Effector memory CD4-positive, alpha-beta T cell (primary cell): ENCODE measurements at places on chromosomes 6 and 20.

- no peak for DNase-seq
- no peaks in the 10 kb centered on the region for H3K36me3 ChIP-seq
- no peaks in the 10 kb centered on the region for H3K27me3 ChIP-seq
- H3K4me1 ChIP-seq, result no peaks in the 10 kb centered on the region
These were observed 53.1 kb downstream of the RBM24 start for GRCh38 chr6:17334265-17334664.

DNA sequence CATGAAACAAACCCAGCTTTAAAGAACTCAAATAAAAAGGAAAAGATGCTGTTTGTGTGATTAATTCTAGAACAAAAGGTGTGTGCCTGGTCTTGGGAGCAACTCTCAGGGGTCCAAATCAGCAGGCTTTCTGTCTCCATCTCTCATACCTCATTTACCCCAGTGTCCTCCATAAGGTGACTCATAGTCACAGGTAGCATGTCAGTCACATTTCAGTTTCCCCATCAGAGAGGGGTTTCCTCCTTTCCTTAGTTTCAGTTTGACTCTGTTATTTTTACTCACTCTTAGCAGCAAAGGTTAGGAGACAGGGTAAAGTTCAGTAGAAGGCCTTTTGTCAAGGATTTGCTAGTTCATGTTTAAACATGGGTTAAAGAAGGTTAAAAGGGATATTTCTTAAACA lies 46.2 kb downstream of the OGFRL1 start:
- H3K36me3 ChIP-seq, result no peaks in the 10 kb centered on the region
- H3K27ac ChIP-seq, result no peak overlapping the region
- DNase-seq, result no peak
- no peaks in the 10 kb centered on the region for H3K27me3 ChIP-seq
- H3K4me1 ChIP-seq, result no peaks in the 10 kb centered on the region
- no peak overlapping the region for H3K4me3 ChIP-seq

DNA sequence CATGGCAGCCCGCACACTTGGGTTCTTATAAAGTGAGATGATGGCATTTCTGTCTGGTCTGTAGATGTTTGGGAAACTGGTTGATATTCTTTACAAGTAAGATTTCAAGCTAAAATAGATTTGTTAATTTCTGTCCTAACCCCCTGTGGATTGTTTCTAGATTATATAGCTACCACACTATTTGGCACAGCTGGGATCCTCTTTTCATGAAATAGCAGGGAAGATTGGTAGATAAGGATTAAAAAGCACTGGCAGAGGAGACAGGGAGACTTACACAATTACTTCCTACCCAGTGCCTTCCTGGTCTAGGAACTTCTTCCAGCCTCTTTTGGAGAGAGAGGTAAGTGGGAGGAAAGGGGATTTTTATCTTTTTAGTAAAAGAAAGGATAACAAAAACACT lies 13.2 kb upstream of the ATXN1 start:
- H3K27ac ChIP-seq, result no peak overlapping the region
- H3K4me3 ChIP-seq, result no peak overlapping the region
- peaks cover 10% of the 10 kb centered on the region for H3K4me1 ChIP-seq
- no peaks in the 10 kb centered on the region for H3K27me3 ChIP-seq
- no peaks in the 10 kb centered on the region for H3K36me3 ChIP-seq

- no peak overlapping the region for H3K4me3 ChIP-seq
- no peaks in the 10 kb centered on the region for H3K27me3 ChIP-seq
- DNase-seq, result no peak
- H3K36me3 ChIP-seq, result no peaks in the 10 kb centered on the region
- no peaks in the 10 kb centered on the region for H3K4me1 ChIP-seq
These were observed 146.6 kb upstream of the AKIRIN2 start for GRCh38 chr6:87848616-87849015.

- DNase-seq, result no peak
- H3K27ac ChIP-seq, result no peak overlapping the region
- no peaks in the 10 kb centered on the region for H3K4me1 ChIP-seq
- H3K4me3 ChIP-seq, result no peak overlapping the region
- H3K27me3 ChIP-seq, result no peaks in the 10 kb centered on the region
- no peaks in the 10 kb centered on the region for H3K36me3 ChIP-seq
These were observed 16.6 kb downstream of the ADTRP start for GRCh38 chr6:11761744-11762620.

DNA sequence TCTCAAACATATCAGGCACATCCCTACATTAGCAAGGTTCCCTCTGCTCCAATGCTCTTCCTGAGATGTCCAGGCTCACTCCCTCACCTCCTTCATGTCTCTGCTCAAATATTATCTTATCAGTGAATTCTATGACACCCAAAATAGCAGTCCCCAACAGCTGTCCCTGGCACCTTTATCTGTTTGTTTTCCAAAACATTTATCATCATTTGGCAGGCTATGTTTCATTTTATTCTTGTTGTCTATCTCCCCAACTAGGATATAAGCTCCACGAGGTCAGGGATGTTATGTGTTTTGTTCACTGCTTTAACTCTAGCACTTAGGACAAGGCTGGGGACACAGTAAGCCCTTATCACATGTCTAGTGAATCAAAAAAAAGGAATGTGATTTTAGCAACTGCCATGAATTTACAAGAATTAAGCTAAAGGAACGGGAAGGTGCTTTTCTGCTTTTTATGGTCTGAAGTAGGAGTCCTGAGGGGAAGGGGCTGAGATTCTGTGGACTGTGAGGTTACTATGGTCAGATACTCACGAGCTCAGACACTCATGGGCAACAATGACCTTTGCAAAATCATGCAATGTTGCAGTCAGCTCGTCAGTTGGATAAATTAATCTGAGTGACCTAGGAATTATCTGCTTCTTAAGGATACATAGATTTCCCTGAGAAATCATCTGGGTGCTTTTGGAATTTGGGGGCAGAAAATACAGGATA lies 1.9 kb upstream of the IL22RA2 start:
- no peak for DNase-seq
- no peak overlapping the region for H3K4me3 ChIP-seq
- no peaks in the 10 kb centered on the region for H3K27me3 ChIP-seq

DNA sequence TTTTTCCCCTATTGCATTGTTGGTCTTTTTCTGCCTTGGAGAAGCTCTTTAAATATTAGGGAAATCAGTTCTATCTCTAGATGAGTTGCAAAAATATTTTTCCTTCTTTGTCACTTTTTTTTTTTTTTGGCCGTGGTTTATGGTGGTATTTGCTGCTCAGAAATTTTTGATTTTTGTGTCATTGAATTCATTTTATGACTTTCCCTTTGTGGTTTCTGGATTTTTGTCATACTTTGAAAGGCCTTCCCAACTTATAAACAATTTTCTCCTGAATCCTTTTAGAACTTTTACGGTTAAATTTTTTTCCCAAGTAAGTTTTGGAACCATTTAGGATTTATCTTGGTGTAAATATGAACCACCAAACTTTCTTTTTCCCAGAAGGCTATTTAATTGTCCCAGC lies 145.6 kb downstream of the GJA10 start:
- no peaks in the 10 kb centered on the region for H3K4me1 ChIP-seq
- H3K36me3 ChIP-seq, result no peaks in the 10 kb centered on the region
- no peak for DNase-seq
- H3K27me3 ChIP-seq, result no peaks in the 10 kb centered on the region
- H3K4me3 ChIP-seq, result no peak overlapping the region

DNA sequence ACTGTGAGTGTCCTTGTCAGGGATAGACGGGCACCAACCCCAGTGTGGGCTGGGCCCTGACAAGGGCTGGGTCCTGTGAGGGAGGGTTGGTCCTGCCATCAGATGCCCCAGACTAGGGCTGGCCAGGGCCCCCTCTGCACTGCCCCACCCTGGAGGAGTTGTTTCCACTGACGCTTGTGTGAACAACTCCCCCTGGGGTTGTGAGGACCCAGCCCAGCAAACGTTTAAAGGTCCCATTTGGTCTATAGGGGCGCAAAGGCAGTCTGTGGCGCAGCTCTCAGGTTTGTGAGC lies 104.1 kb downstream of the BMP7 start:
- no peaks in the 10 kb centered on the region for H3K36me3 ChIP-seq
- no peaks in the 10 kb centered on the region for H3K4me1 ChIP-seq
- H3K27me3 ChIP-seq, result no peaks in the 10 kb centered on the region
- DNase-seq, result no peak
- no peak overlapping the region for H3K4me3 ChIP-seq

DNA sequence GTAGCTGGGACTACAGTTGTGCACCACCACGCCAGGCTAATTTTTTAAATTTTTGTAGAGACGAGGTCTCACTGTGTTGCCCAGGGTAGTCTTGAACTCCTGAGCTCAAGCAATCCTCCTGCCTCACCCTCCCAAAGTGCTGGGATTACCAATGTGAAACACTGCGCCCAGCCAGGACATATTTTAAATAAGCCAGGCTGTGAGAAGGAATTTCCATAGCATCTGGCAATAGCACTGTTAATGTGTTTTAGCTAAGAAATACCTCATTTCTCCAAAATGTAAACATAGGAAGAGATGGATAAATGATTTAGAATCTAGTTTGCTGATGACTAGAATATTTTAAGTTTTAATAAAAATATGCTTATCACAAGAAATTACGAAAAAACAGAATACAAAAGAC lies 27.0 kb upstream of the SLA2 start:
- H3K36me3 ChIP-seq, result no peaks in the 10 kb centered on the region
- no peak for DNase-seq
- no peak overlapping the region for H3K27ac ChIP-seq
- no peak overlapping the region for H3K4me3 ChIP-seq
- H3K4me1 ChIP-seq, result no peaks in the 10 kb centered on the region

DNA sequence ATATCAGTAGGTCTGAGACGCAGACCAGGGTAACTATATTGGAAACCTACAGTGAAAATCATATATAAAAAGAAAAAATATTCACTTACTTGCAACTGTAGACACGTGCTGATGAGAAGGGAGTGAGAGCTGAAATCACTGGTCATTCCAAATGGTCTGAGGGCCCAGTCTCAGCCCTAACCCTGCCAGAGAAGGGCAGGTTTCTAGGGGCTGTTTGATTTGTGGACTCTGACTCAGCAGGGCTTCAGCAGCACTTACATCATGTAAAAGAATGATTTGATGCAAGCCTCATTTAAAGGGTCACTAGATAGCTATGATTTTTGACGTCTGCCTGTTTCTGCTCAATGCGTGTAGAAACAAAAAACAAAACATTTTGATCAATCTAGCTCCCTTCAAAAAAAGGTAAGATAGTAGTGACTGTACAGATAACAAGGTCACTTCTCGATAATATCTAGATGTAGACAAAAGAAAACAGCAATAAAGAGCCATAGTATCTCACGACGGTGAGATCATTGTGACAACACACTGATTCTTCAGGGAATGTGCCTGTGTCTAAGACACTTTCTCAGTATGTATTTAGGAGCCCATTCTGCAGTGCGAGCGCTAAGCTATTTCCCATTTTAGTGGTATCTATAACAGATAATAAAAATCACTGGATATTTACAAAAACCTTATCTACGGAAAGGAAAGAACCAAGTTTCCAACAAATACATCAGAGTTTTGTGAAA lies 307.2 kb downstream of the HIVEP2 start:
- H3K27me3 ChIP-seq, result no peaks in the 10 kb centered on the region
- H3K27ac ChIP-seq, result no peak overlapping the region
- H3K4me3 ChIP-seq, result no peak overlapping the region
- DNase-seq, result no peak
- no peaks in the 10 kb centered on the region for H3K36me3 ChIP-seq
- H3K4me1 ChIP-seq, result no peaks in the 10 kb centered on the region

- DNase-seq, result no peak
- H3K27me3 ChIP-seq, result no peaks in the 10 kb centered on the region
- no peak overlapping the region for H3K27ac ChIP-seq
- H3K4me1 ChIP-seq, result no peaks in the 10 kb centered on the region
These were observed 135.7 kb upstream of the SHLD1 start for GRCh38 chr20:5614506-5614905.

DNA sequence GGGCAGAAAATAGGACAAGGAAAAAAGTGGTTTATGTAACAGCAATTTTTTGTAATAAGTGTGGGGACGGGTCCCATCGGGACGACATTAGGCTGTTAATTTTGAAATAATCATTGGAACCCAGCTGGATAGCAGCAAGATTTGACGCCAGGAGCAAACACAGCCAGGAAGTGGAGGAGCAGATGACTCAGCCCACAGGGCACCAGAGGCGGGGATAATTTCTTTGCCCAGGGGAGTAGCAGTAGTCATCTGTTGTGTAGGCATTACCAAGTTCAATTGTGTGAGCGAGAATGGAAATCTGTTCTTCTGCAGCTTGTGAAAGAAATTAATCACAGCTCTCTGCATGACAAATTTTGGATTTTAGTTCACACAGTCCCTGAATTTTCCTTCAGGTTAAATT lies 22.6 kb upstream of the RIN2 start:
- DNase-seq, result no peak
- no peaks in the 10 kb centered on the region for H3K36me3 ChIP-seq
- H3K27me3 ChIP-seq, result no peaks in the 10 kb centered on the region
- no peak overlapping the region for H3K4me3 ChIP-seq
- no peaks in the 10 kb centered on the region for H3K4me1 ChIP-seq

DNA sequence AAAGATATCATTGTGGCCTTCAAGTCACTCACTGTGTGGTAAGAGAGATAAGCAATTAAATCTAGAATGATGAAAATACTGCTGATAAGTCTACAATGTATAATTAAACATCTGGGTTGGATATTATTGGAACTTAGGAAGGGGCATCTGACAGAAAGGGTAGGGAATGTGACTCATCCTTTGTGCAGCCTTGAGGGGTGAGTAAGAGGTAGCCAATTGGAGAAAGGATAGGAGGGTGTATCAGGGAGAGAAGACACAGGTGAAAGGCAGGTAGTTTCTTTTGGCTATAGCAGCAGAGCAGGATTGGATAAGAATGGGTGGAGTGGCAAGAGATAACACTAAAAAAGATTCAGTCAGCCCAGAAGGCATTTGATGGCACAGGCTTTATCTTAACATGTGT lies 182.0 kb downstream of the COL21A1 start:
- H3K36me3 ChIP-seq, result no peaks in the 10 kb centered on the region
- H3K27me3 ChIP-seq, result no peaks in the 10 kb centered on the region
- H3K27ac ChIP-seq, result no peak overlapping the region
- no peak for DNase-seq

DNA sequence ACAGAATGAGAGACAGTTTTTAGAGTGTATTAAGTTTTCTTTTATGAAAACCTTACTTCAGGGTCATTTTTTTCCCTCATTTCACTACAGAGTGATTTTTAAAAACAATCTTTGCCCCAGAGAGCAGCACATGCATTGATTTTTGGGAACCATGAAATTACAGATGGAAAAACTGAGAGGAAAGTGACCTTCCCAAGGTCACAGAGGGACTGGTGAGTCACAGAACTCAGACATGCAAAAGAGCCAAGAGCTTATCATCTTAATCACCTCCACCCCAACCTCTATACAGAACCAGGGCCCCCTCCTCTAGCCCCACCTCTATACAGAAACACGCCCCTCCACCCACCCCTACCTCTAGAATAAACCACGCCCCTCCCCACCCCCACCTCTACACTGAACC lies 10.7 kb downstream of the PXMP4 start:
- DNase-seq, result no peak
- no peaks in the 10 kb centered on the region for H3K27me3 ChIP-seq
- no peaks in the 10 kb centered on the region for H3K4me1 ChIP-seq
- H3K36me3 ChIP-seq, result peaks cover 33% of the 10 kb centered on the region

GRCh38 chr6:150919938-150920337 lies 54.4 kb downstream of the MTHFD1L start:
- H3K4me3 ChIP-seq, result no peak overlapping the region
- DNase-seq, result no peak
- no peaks in the 10 kb centered on the region for H3K36me3 ChIP-seq
- H3K27ac ChIP-seq, result no peak overlapping the region

- no peak for DNase-seq
- H3K36me3 ChIP-seq, result no peaks in the 10 kb centered on the region
- no peak overlapping the region for H3K27ac ChIP-seq
- H3K4me1 ChIP-seq, result no peaks in the 10 kb centered on the region
These were observed 21.7 kb downstream of the UBD start for GRCh38 chr6:29537714-29538403.

- no peaks in the 10 kb centered on the region for H3K36me3 ChIP-seq
- no peak overlapping the region for H3K4me3 ChIP-seq
- peaks cover 5% of the 10 kb centered on the region for H3K4me1 ChIP-seq
These were observed 245.1 kb downstream of the ERMARD start for GRCh38 chr6:169996378-169997051.
